ENCODE measurements at places on chromosomes 5 and 9. TPM values are rescaled to one million over a fixed set of nuclear protein-coding genes. Genes with fewer than 3 reads are reported as not detected.
A peak's percentile ranks its signal among the peaks of the same experiment; 100 is the strongest.

Gene CATSPER3
- 0.34 TPM for total RNA-seq

Gene MED10
- 56.5 TPM for total RNA-seq

Gene KLF9
- total RNA-seq = 13.5 TPM

- DNase-seq = no peak
- no peak overlapping the region for H3K27ac ChIP-seq
- H3K4me3 ChIP-seq = no peak overlapping the region
These were observed 447.8 kb downstream of the PLK2 start for GRCh38 chr5:58012102-58012501.

- no peak overlapping the region for H3K4me3 ChIP-seq
- no peak for DNase-seq
- H3K4me1 ChIP-seq = peaks cover 6% of the 10 kb centered on the region
These were observed 160.9 kb downstream of the FOCAD start for GRCh38 chr9:20844916-20845315.

DNA sequence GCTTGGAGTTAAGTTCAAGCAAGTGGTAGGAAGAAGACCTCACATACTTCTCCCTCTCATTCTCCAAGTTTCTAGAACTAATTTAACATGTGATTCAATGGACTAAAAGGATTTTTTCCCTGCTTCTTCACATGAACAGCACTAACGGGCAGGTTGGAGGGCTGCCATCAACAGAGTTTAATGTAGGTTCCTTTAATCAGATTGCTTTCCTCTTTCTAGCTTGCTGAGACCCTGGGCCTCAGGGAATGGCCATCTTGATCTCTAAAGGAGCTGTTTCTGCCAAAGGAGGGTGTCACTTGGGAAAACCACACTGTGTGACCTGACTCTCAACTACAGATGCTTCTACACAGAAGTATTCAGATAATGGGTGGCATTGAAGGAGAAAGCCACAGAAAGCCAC lies 223.3 kb downstream of the PIK3R1 start:
- peaks cover 23% of the 10 kb centered on the region for H3K27me3 ChIP-seq
- H3K4me1 ChIP-seq = peaks cover 31% of the 10 kb centered on the region
- no peak overlapping the region for H3K4me3 ChIP-seq
- DNase-seq = no peak
- H3K27ac ChIP-seq = no peak overlapping the region

- no peak for DNase-seq
- no peak overlapping the region for H3K27ac ChIP-seq
- peaks cover 74% of the 10 kb centered on the region for H3K36me3 ChIP-seq
- no peaks in the 10 kb centered on the region for H3K27me3 ChIP-seq
These were observed 40.6 kb upstream of the FAM120AOS start for GRCh38 chr9:93493949-93494348.

DNA sequence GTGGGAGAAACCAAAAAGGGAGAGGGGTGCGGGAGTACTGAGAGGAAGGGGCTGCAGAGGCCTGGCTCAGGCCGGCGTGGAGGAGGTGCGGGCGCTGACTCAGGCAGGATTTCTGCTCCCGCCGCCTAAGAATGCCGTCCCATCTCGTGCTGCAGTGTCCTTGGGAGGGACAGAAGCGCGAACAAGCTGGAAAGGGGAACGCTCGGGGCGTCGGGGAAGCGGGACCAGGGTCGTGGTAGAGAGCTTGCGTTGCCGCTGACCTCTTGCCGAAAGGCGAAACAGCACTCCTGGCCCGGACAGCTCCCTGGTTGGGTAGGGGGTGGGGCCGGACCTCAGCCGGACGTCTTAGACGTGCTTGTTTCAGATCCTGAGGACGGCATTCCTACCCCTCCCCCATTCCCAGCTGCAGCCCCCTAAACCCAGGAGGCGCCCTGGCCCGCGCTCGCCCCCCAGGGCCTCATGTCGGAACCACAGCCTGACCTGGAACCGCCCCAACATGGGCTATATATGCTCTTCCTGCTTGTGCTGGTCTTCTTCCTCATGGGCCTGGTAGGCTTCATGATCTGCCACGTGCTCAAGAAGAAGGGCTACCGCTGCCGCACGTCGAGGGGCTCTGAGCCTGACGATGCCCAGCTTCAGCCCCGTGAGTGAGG lies 1.1 kb downstream of the RELL2 start:
- peak overlapping the region; percentile 87 for H3K4me3 ChIP-seq
- H3K27ac ChIP-seq = peak overlapping the region; percentile 81
- H3K27me3 ChIP-seq = no peaks in the 10 kb centered on the region
- H3K36me3 ChIP-seq = peaks cover 34% of the 10 kb centered on the region
- DNase-seq = peak; percentile 53

DNA sequence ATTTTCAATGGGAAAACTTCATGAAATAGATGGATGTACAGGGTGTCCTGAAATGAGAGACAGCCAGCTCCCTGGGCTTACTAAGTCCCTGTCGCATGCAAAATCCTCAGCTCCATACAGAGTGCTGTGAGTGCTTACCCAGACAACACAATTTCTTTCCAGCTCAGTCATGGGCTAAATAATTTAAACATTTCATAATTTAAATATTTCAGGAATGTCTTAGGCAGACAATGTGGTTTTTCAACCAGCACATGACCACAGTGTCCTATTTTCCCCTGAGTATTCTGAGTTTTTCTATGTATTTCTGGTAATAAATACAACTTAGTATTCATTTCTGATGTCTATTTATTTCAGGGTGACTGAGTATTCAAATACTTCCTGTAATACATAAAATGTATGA lies 188.5 kb upstream of the SNX2 start:
- no peak overlapping the region for H3K4me3 ChIP-seq
- no peaks in the 10 kb centered on the region for H3K4me1 ChIP-seq
- H3K36me3 ChIP-seq = no peaks in the 10 kb centered on the region
- DNase-seq = no peak
